Activated CD8-positive, alpha-beta memory T cell treated with anti-CD3 and anti-CD28 coated beads for 1 hour (primary cell): ENCODE measurements at places on chromosomes 6 and 20.

DNA sequence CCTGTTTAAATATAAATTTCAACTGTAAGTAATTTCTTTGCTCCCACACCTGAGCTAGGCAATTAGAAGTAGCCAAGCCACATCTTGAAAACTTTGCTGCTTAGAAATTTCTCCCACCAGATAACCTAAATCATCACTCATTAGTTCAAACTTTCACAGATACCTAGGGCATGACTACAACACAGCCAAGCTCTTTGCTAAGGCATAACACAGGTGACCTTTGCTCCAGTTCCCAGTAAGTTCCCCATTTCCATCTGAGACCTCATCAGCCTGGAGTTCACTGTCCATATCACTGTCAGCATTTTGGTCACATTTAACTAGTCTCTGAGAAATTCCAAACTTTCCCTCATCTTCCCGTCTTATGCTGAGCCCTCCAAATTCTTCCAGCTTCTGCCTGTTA is 79.8 kb upstream of the OPRM1 start:
- DNase-seq, result no peak

DNA sequence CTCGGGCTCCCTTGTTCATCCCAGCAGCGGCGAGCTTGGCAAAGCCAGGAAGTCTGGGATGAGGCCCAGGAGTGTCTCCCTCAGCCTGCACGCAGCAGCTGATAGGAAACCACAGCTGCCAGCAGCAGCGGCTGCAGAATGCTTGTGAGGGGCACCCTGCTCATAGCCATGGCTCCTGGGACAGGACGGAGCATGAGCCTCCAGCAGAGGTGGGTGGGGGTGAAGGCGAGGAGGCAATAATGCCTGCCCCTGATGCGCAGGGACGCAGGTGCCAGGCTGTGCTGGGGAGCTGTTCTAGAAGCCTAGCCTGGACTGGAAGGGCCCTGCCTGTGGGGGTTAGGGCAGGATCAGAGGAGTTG is 157.9 kb downstream of the CD83 start:
- DNase-seq, result no peak

- DNase-seq, result no peak
These were observed 30.8 kb downstream of the TTI1 start for GRCh38 chr20:38002422-38002821.

- DNase-seq, result no peak
These were observed 466.9 kb upstream of the NRSN1 start for GRCh38 chr6:23659125-23659524.

DNA sequence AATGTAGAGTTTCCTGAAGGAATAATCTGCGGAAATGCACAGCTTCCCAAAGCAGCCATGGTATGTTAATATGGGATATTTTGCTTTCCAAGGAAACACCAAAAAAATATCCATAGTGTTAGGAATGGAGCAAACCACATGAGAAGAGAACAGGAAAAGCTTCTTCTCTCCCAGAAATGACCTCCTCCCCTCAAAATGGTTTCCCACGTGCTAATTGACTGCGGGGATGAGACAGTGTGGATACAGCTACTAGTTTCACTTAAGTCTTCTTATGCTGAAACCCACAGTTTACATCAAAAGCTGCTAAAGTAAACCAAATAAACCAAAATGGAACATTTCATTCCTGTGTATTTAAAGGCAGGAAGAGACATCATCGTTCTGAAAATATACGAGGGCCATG is 69.4 kb downstream of the FYN start:
- no peak for DNase-seq

- DNase-seq, result no peak
These were observed 55.8 kb downstream of the KIF6 start for GRCh38 chr6:39669207-39669972.

DNA sequence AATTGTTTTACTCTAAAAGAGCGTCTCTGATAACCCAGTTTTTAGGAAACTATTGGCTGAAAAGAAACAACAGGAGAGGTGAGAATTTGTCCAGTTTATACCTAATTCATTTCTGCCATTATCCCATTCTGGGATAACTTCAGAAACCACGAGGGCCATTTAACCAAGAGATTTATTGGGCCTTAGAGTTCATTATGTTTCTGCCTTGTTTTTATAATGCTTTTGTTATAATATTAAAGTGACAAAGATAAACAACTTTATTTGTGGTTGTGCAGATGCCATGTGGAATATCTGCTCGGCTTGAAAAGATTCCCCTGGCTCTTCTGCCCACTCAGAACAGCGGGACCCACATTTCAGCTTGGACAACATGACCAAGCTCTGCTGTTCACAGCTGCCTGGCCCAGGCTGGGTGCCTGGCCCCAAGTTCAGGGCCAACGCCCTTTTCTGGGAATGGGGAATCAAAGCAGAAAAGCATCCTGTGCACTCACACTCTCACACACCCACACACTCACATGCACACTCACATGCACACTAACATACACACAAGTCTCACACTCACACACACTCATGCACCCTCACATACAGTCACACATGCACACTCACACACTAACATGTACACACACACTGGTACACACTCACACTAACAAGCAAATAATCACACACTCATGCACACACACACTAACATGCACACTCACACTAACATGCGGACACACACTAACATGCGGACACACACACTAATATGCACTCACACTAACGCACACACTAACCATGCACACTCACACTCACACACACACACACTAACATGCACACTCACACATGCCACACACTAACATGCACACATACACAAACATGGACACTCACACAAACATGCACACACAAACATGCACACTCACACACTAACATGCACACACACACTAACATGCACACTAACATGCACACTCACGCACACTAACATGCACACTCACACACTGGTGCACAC is 86.7 kb upstream of the NEDD9 start:
- no peak for DNase-seq

DNA sequence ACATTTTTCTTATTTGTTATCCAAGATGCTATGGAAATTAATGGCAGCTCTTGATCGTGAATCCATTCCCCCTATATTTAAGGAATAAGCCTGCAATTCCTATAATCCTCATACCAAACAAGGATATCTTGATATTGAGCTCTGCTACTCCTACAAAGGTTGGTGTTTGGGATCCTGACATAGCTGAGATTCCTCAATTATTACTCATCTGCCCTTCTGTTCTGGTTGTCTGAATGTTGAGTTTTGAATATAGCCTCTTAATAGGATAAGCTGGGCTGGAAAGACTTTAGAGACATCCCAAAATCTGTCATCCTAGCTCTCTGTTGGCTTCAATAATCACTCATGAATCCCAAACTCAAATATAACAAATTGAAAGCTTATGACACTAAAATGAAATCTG is 49.9 kb downstream of the CLIC5 start:
- no peak for DNase-seq

DNA sequence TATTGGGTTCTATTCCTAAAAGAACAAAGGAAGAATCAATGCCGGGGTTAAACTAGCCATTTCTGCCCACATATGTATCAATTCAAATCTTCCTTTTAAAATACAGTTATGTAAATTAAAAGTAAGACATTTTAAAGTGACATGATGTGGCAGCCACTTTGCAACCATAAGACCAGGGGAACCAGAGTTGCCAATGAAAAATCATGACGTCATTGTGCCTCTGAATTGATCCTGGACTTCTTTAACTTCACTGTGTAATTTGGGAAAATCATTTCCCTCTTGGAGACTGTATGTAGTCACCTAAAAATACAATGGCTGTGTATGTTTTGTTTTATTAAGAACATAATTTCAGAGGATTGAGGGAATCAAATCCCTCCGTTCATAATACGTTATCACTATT is 42.2 kb downstream of the SLC13A3 start:
- DNase-seq, result no peak

- DNase-seq, result no peak
These were observed 18.5 kb downstream of the NSFL1C start for GRCh38 chr20:1448081-1448620.

DNA sequence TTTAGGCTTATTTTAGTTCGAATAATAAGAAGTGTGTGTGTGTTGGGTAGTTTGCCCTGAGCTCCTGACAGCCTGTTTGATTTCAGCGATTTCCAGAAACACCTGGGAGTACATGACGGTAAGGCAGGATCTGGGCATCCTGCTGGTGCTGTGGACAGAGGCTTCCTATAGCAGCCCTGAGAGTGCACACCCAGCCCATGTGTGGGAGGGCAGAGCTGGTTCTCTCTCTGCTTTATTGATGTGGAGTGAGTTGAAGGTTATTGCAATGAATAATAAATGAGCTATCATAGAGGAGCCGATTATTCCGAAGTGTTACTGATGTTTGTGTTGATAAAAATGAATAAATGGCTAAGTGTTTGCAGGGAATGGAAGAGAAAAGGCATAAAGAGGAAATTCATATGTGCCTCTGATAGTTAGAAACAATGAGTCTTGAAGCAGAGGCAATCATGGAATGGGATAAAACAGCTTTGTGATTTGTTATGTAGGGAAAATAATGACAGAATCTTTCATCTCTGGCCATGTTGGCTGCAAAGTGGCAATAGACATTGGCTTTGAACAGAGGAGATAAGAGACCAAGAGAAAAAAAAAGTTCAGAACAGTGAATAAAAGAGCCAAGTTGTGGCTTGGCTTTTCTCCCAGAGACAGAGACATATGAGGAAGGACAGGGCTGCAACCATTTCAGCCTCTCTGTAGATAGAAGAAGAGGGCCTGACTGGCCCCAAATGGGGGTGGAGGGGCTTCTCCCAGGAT is 166.2 kb upstream of the CHD6 start:
- no peak for DNase-seq

GRCh38 chr6:158503222-158503621 is 56.7 kb upstream of the TMEM181 start:
- no peak for DNase-seq

DNA sequence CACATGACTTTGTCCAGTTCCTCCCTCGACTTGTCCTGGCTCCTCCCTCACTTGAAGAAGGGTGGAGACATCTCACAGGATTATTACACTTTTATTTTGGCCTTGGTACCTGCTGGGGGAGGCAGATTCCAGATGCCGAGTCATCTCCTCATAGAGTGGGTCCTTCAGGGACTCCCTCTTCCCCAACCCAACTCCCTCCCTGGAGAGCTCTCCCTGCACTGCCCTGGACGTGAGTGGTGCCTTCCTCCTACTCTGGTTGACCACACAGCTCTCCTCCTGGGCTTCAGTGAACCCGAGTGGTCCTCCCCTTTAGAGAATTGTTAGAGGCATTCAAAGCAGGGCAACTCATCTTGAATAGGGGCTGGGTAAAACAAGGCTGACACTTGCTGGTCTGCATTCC is 40.9 kb upstream of the MC3R start:
- no peak for DNase-seq

- no peak for DNase-seq
These were observed 641 bp downstream of the SF3B5 start for GRCh38 chr6:144094731-144095133.

DNA sequence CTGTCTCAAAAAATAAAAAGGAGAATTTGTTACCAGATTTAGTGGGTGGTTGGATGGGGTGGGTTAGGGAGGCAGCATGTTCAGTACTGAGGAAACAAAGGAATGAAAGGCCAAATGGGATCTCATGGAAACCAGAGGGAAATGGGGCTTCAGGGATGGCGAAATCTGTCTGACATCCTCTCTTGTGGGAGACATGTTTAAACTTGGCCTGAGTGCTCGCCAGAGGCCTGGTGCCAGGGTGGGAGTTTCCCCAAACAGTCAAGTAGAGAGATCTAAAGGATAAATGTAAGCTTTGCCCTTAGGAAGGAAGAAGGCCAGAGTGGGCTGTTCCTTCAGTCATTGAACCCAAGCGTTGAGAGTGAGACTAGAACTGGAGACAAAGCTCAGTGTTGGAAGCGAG is 61.9 kb upstream of the AKIRIN2 start:
- no peak for DNase-seq

DNA sequence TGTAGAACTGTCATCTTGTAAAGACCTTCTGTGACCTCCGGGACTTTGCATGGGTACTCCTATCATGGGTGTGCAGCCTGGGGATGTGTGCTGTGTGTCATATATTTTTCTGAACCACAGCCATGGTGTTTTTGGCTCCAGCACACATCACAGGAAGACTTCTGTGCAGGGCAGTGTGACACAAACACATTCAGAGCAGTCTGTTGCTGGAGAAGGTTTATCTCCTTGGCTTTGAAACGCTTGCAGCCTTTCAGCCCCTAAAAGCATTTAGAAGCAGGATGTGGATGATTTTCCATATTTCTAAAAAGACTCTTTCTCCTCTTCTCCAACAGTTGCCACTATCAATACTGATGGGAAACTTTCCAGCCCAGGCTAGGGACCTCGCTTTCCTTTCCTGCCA is 221.6 kb upstream of the FOXA2 start:
- no peak for DNase-seq

DNA sequence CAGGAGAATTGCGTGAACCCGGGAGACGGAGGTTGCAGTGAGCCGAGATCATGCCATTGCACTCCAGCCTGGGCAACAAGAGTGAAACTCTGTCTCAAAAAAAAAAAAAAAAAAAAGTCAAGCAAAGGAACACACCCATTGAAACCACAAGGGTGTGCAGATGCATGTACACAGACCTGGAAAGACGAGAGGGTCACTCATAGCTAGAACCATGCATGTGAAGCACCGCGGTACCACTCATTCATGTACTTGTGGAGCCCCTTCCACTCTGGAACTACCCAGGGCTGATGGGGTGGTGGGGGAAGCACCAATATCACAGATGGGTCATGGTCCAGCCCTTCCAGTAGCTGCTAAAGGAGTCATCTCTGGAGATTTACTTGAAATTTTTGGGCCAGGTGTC is 7.4 kb upstream of the TJAP1 start:
- no peak for DNase-seq

DNA sequence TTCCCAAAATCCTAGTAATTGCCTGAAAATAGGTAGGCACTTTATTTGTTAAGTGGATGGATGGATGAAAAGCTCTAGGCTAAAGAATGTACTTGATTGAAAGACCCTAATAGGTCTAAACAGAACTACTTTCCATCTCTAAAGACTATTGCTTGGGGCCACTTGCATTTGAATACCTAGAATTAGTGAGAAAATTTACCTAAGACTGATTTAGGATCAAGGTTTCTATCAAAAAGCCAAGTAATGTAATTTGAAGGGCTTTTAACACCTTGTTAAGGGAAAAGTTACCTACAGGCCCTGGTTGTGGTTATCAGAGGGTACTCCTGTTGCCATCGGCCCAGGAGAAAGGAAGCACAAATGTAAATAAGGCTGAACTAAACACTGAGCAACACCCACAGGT is 580.7 kb downstream of the LMBRD1 start:
- DNase-seq, result no peak

- no peak for DNase-seq
These were observed 62.0 kb upstream of the FAM184A start for GRCh38 chr6:119140196-119141140.
